ENCODE measurements at places on chromosomes 6 and 20.

DNA sequence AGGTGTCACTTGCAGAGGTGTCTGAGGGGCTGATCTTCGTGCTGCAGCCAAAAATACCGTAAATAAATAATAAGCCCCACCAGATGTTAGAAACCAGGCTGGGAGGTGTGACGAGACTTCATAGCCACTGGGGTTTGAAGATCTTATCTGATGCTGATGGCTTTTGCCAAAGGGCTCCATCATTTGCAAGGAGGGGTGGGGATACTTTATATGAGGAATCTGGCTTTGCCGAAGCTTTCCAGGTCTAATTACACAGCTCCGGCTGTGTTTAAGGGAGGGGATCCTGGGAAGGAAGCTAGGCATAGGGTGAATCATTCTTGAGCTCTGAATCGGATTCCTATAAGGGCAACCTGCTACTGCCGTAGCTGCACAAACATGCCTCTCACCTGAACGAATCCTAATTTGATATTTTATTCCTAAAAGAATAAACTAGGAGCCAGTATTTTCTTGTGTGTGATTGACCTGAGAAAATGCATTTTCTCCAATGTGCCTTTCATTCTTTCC is 249.6 kb downstream of the SOD2 start:
- H3K4me1 ChIP-seq = no peaks in the 10 kb centered on the region
- no peak overlapping the region for H3K4me3 ChIP-seq
- H3K27me3 ChIP-seq = peaks cover 71% of the 10 kb centered on the region
- no peaks in the 10 kb centered on the region for H3K36me3 ChIP-seq

GRCh38 chr6:42226645-42227143 is 9.0 kb upstream of the MRPS10 start:
- no peaks in the 10 kb centered on the region for H3K27me3 ChIP-seq
- peaks cover 43% of the 10 kb centered on the region for H3K36me3 ChIP-seq
- no peaks in the 10 kb centered on the region for H3K4me1 ChIP-seq
- no peak for DNase-seq
- no peak overlapping the region for H3K27ac ChIP-seq

DNA sequence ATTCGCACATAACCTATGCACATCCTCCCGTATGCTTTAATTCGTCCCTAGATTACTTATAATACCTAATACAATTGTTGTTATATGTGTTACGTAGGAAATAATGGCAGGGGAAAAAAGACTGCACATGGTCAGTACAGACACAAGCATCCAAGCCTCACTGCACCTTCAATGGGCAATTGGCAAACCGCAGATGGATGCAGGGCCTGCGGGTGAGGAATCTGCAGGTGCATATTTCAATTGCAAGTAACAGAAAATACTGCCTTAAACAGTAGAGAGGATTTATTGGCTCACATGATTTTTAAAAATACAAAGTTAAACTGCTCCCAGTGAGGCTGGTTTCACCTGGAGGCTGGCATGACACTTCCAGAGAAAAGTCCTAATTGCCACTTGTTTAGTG is 142.1 kb upstream of the MLN start:
- H3K4me3 ChIP-seq = no peak overlapping the region
- H3K36me3 ChIP-seq = peaks cover 2% of the 10 kb centered on the region
- peaks cover 2% of the 10 kb centered on the region for H3K4me1 ChIP-seq
- H3K27ac ChIP-seq = no peak overlapping the region

- H3K4me1 ChIP-seq = peaks cover under 1% of the 10 kb centered on the region
- peaks cover 4% of the 10 kb centered on the region for H3K27me3 ChIP-seq
- no peaks in the 10 kb centered on the region for H3K36me3 ChIP-seq
- H3K4me3 ChIP-seq = no peak overlapping the region
- no peak for DNase-seq
Measured at GRCh38 chr6:44660561-44661220, 273.2 kb downstream of the CDC5L start.

- DNase-seq = no peak
- no peaks in the 10 kb centered on the region for H3K4me1 ChIP-seq
- peaks cover 28% of the 10 kb centered on the region for H3K27me3 ChIP-seq
- H3K27ac ChIP-seq = no peak overlapping the region
Measured at GRCh38 chr6:36699348-36699747, 1.7 kb downstream of the RAB44 start.

GRCh38 chr6:77816766-77817270 is 164.0 kb downstream of the MEI4 start:
- H3K4me1 ChIP-seq = no peaks in the 10 kb centered on the region
- no peak overlapping the region for H3K27ac ChIP-seq
- H3K4me3 ChIP-seq = no peak overlapping the region
- no peaks in the 10 kb centered on the region for H3K36me3 ChIP-seq
- no peaks in the 10 kb centered on the region for H3K27me3 ChIP-seq

DNA sequence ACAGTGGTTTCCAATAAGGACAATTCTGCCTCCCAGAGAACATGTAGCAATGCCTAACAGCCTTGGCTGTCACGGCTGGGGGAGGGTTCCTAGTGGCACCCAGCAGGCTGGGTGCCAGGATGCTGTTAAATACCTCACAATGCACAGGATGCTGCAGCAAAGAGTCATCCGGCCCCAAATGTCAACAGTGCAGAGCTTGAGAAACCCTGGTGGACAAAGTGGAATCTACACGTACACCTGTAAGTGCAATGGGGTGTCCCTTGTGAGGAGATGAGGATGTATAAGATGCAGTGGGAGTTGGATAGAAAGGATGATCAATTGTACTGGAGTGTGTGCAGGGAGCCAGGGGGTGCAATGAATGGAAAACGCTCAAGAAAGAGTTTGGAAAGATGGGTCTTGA is 142.4 kb downstream of the FNDC1 start:
- H3K4me1 ChIP-seq = no peaks in the 10 kb centered on the region
- peaks cover 7% of the 10 kb centered on the region for H3K27me3 ChIP-seq
- no peaks in the 10 kb centered on the region for H3K36me3 ChIP-seq

DNA sequence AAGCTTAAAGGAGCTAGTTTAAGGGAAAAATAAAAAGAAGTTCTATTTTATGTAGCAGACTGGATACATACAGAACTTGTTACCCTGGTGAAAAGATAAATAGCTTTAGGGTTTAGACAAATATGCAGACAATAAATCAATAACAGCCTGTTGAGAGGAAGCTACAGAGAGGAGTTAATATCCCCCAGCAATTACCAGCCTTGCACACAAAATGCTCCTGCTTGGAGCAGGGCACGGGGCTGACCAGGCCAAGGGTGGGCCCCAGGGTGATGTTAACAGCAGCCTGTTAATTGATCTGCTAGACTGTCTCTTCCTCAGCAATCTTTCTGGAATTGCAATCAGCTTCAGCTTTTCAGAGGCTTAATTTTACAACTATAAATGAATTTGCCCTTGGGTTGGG is 125.1 kb upstream of the SOX4 start:
- no peaks in the 10 kb centered on the region for H3K4me1 ChIP-seq
- no peak overlapping the region for H3K27ac ChIP-seq
- H3K27me3 ChIP-seq = peaks cover 7% of the 10 kb centered on the region
- no peak for DNase-seq
- H3K36me3 ChIP-seq = no peaks in the 10 kb centered on the region
- H3K4me3 ChIP-seq = no peak overlapping the region

DNA sequence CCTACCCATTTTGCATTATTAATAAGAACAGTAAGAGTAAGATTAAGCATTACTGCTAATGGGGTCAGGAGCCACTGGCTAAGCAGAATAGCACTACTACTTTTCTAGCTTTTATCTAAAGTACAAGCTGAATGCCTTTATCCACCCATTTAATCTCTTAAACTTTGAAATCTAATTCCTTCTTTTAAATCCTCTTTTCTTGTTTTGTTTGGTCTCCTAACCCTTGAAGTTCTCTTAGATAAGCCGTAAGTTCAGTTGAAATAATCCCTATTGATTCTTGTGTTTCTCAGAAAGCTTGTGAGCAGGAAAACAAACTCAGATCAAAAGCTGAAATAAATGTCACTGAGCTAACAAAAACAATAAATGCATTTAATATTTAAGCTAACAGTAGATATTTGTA is 380.2 kb downstream of the TBC1D32 start:
- H3K36me3 ChIP-seq = no peaks in the 10 kb centered on the region
- no peak for DNase-seq
- H3K27ac ChIP-seq = no peak overlapping the region
- H3K4me1 ChIP-seq = no peaks in the 10 kb centered on the region
- no peak overlapping the region for H3K4me3 ChIP-seq
- H3K27me3 ChIP-seq = no peaks in the 10 kb centered on the region

- H3K4me3 ChIP-seq = peak overlapping the region; percentile 9
- peaks cover 16% of the 10 kb centered on the region for H3K4me1 ChIP-seq
- H3K27ac ChIP-seq = no peak overlapping the region
- no peaks in the 10 kb centered on the region for H3K27me3 ChIP-seq
- no peaks in the 10 kb centered on the region for H3K36me3 ChIP-seq
Measured at GRCh38 chr6:2918936-2919335, 15.8 kb upstream of the SERPINB9 start.

DNA sequence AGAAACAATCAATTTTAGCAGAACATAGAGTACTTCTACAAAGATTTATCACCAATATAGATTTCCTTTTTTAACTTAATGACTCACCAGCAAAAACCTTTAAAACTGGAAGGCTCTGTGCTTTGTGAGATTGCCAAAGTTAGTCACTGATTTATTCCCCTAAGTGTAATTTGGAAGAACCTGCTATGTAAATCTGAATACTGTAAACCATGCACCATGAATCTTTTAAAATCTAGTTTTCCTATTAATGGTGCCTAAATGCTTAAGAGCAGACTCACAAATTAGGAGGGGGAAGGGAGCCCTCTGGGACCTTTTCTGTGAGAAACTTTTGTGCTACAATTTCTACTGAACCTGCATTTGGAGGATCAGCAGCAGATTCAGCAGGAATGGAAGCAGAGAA is 57.8 kb upstream of the PNRC1 start:
- H3K27ac ChIP-seq = no peak overlapping the region
- no peaks in the 10 kb centered on the region for H3K4me1 ChIP-seq

DNA sequence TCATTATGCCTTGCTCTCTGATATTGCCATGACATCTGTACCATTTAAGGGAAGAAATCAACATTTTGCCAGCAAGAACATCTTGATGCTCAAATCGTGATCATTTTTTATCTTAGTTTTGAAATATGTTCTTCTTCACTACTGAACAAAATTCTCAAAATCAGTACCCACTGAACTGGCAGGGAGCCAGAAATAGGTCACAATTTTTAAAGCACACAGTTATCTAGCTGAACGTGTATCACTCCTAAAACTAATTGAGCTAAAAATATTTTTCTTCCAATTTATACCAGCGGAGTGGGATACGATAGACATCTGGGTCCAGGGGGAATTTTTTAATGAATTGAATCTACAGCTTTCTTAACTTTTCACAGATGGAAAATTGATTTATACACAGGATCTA is 11.3 kb downstream of the IL17F start:
- H3K27ac ChIP-seq = no peak overlapping the region
- no peak for DNase-seq
- H3K36me3 ChIP-seq = no peaks in the 10 kb centered on the region
- peaks cover 6% of the 10 kb centered on the region for H3K4me1 ChIP-seq
- no peak overlapping the region for H3K4me3 ChIP-seq

DNA sequence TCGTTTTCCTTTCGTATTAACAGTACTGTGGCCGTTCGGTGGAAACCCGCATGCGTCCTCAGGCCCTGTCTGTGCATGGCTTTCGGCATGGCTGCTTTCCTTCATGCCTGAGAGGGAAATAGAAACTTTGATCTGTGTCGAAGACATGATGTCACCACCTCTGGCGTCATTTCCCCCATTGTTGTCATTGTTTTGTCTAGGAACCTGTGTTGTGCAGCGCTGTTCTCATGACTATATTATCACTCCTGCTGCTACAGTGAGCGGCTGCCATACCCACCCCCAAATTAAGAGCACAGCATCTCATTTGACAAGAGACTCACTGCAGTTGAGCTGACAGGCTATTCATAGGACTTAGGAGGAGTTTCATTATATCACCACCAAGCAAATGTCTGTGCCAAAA is 172.3 kb downstream of the TMEM242 start:
- no peaks in the 10 kb centered on the region for H3K27me3 ChIP-seq
- no peak overlapping the region for H3K27ac ChIP-seq
- no peak for DNase-seq
- H3K4me1 ChIP-seq = peaks cover 25% of the 10 kb centered on the region
- no peak overlapping the region for H3K4me3 ChIP-seq

GRCh38 chr6:52538252-52538900 is 38.5 kb downstream of the TRAM2 start:
- DNase-seq = no peak
- H3K4me1 ChIP-seq = peaks cover 38% of the 10 kb centered on the region
- peak overlapping the region; percentile 51 for H3K27ac ChIP-seq

DNA sequence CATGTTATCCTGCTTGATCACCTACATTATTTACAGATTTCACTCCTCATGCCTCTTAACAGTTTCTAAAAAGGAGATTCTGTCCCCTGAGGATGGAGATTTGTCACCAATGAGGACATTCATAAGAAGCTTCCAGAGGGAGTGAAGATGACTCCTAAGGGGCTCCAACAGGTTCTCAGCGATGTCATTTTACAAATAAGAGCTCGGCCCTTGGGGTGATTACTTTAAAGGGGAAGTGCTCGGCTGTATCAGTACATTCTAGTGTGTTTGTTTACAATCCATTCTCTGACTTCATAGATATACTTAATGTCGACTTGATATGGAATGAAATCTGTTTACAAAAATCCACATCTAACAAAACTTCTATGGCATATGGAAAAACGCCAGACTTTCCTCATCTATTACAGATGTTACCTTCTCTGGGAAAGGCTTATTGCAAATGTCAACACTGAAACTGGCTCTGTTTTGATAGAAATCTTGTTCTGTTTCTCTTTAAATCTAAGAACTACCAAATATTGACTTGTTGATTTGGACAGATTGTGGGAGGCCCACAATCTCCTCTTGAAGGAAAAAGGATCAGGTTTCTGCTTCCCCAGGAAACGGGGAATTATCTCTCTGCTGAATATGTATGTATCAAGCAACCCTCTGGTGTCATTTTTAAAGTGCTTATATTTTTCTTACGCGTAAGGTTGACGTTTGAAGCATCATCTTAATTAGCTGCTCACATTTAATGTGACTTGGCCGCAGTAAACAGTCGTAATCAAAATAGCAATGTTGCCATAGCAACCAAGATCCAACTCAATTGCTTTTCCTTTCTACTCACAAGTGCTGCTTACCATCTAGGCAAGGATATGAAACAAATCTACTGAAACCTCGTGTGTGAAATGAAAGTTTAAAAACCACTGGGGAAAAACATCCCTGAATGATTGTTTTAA is 95.7 kb downstream of the SHLD1 start:
- no peaks in the 10 kb centered on the region for H3K27me3 ChIP-seq
- peaks cover 11% of the 10 kb centered on the region for H3K36me3 ChIP-seq
- H3K4me1 ChIP-seq = peaks cover 24% of the 10 kb centered on the region

- no peaks in the 10 kb centered on the region for H3K27me3 ChIP-seq
- H3K36me3 ChIP-seq = no peaks in the 10 kb centered on the region
Measured at GRCh38 chr6:124040655-124041054, 237.0 kb downstream of the NKAIN2 start.

GRCh38 chr20:43590036-43590391 is 723 bp upstream of the IFT52 start:
- H3K27me3 ChIP-seq = peaks cover 16% of the 10 kb centered on the region
- DNase-seq = no peak
- peaks cover 18% of the 10 kb centered on the region for H3K4me1 ChIP-seq
- peak overlapping the region; percentile 88 for H3K4me3 ChIP-seq
- peak overlapping the region; percentile 92 for H3K27ac ChIP-seq

- no peak for DNase-seq
- peak overlapping the region; percentile 53 for H3K27ac ChIP-seq
- H3K4me3 ChIP-seq = no peak overlapping the region
- no peaks in the 10 kb centered on the region for H3K27me3 ChIP-seq
- H3K36me3 ChIP-seq = peaks cover 12% of the 10 kb centered on the region
Measured at GRCh38 chr6:16477367-16478149, 239.2 kb downstream of the GMPR start.

Data from effector memory CD8-positive, alpha-beta T cell (primary cell).